ENCODE measurements at places on chromosomes 13 and 19. TPM values are rescaled to one million over a fixed set of nuclear protein-coding genes. Genes with fewer than 3 reads are reported as not detected.

- no peak for DNase-seq
Observed at GRCh38 chr13:28477709-28477973, 17.3 kb downstream of the FLT1 start.

- no peak for DNase-seq
Observed at GRCh38 chr19:51368366-51369282, at the start of gene CLDND2. Gene CLDND2 (minus strand): TSS chr19:51369003. CDS start chr19:51368577, 426 bp downstream.

Gene SLC17A7
- total RNA-seq = 0.46 TPM

Gene TMEM161A
- 26.1 TPM for total RNA-seq

DNA sequence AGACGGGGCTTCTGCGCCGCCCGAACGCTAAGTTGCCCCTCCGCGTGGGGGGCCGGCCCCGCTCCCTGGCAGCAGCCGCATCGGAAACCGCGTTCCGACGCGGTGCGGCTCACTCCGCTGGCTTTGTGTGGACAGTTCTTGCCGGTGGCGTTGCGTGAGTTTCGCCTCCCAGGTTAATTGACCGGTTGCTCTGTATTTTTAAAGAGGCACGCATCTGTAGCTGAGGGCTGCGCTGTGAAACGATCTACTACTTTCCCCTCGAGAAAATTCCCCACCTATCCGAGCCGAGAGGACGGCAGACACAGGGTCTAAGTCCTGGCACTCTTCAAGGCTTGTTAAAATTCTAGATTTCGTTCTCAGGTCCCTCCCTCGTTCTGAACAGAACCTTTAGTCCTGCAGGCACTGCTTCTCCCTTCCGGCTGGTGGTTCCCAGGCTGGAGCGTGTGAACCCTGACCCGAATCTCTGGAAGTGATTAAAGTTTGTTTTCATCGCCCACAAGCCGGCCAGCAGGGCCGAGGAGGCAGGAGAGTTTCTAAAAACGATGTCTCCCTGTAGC, 933 bp downstream of the ARHGEF7 start:
- DNase-seq = no peak

GRCh38 chr13:77637588-77637987, 59.9 kb upstream of the SLAIN1 start:
- no peak for DNase-seq

- DNase-seq = peak; percentile 79
Observed at GRCh38 chr13:50893211-50893852, 16.3 kb upstream of the RNASEH2B start.

Gene ZNF492
- not detected for total RNA-seq

Gene TEX101
- not detected for total RNA-seq

GRCh38 chr13:38519229-38519911, 167.5 kb upstream of the FREM2 start:
- no peak for DNase-seq

Gene CDC42EP5
- total RNA-seq = 9.5 TPM

DNA sequence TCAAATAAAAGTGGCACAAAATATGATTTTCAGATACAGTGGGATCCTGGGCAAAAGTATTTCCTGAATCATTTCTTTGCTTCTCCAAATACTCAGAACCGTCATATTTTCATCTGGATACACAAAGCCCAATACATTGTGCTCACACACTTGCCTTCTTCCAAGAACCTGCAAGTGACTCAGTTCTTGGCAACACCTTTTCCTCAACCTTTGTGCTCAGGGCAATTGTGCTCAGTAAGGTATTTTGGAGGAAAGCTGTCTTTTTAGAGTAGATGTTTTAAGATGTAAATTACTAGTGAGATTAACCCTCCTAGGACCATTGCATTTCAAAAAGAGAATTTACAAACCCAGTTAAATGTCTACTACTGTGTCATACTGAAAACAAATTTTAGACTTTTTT, 233.5 kb downstream of the EFNB2 start:
- no peak for DNase-seq

DNA sequence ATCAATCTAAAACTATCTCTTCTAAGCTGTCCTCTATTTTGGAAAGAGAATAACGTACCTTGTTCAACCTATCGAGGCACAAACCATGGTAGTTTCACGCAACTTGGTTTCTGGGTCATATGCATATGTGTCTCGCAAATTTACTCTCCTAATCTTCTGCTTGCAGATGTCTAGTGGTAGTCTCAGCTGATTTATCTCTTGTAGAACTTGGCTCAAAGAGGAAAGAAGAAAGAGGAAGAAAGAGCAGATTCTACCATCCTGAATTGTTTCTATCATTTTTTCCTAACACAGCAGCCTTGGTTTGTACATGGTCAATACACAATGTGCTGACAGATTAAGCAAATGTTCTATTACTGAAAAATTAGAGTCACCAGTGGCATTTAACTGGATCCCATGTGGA, 282.3 kb downstream of the SPRY2 start:
- no peak for DNase-seq

- DNase-seq = no peak
Observed at GRCh38 chr19:46755853-46756543, 9.7 kb upstream of the STRN4 start.

DNA sequence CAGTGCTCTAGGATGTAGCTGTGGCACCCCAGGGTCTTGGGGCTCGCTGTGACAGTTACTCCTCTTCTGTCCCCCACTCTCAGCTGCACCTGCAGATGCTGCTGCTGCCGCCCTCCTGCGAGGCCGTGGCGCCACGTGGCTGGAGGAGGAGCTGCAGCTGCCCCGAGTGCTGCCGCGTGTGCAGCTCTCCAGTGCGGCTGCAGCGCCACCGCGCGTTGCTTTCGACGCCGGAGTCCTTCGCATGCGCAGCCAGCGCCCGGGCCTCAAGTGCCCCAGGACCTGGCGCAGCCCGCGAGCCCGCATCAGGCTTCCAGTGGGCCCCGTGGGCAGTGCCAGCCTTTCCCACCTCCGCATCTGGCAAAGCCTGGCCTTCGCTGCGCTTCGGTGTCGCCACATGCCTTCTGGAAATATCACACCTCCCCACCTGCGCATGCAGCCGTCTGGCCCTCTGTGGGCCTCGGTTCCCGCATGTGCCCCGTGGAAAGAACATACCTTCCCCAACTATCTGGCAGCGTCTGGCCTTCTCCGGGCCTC, 692 bp upstream of the ZNF580 start:
- peak; percentile 78 for DNase-seq

- no peak for DNase-seq
Observed at GRCh38 chr19:54178581-54179261, 5.8 kb upstream of the TMC4 start.

DNA sequence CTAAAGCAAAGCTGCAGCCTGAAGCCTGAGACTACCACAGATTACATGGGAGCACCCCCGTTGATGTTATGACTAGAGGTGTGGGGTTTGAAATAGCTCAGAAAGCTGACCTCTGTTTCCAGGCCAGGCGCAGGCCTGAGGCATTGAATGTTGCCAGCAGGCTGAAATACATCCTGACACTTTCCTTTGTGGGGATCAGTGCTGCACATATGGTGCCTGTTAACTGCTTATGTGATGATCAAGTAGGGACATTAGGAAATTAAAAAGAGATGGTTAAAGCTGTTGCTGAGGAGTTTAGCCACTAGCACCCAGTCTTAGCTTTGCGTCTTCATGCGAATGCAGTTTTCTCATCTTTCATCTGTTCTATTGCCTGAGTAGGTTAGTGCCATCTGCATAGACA, 83.2 kb downstream of the CCNA1 start:
- DNase-seq = no peak

DNA sequence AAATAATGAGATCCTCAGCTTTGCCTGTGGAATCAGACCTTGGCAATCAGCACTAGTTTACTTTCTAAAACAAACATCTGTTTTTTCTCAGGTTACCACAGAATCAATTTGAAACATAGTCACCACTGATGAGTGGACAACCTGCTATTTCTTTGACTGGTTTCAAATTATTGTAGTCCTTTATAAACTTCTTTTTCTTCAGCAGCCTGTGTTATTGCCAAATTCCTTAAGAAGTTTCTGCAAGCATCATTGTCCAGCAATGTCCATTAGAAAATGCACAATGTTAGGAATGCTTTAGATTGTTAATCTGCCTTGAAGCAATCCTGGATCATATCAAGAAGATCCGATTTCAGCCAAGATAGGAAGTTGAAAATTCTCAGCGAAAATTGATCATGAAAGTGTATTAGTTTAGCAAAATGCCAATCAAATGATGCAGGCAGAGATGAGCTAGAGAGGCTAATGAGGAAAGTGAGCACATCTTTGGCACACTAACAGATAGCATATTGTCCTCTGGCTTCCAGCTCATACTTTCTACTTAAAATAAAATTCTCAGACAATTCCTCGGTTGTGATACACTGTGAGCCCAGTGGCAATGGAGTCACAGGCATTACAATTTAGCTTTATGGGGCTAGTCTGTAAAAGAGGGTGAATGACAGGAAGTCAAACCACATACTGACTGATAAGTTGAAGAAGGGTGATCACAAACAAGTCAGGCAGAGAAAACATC, 270.6 kb downstream of the SLITRK6 start:
- peak; percentile 2 for DNase-seq

DNA sequence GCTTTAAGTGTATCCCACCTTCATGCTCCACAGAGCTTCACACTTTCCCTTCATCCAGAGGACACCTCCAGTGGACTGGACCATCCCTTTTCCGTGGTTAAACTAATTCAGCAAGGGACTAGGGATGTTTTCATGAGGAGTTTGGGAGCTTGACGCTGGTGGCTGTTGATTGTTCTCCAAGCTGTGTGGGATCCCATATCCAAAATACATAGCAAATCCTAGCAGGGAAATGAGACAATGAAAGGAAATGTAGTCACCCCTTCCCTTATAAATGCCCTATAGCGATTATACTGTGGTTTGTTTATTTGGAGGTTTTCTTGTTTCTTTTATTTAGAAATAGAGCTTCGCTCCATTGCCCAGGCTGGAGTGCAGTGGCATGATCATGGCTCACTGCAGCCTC, 31.6 kb upstream of the DPRX start:
- DNase-seq = no peak

GRCh38 chr19:29704562-29705558, 10.2 kb downstream of the C19orf12 start:
- no peak for DNase-seq

Gene SH2D3A
- total RNA-seq = not detected

- peak; percentile 38 for DNase-seq
Observed at GRCh38 chr13:104837756-104838155, 1697.7 kb downstream of the EFNB2 start.

Gene ZNF649
- total RNA-seq = 8.7 TPM

GRCh38 chr13:25679159-25679558, 307.4 kb downstream of the ATP8A2 start:
- no peak for DNase-seq

Gene CRTC1
- total RNA-seq = 2.0 TPM

Gene PGLYRP2
- total RNA-seq = not detected

Gene CEACAM7
- total RNA-seq = not detected

Gene VWA8
- 8.4 TPM for total RNA-seq

DNA sequence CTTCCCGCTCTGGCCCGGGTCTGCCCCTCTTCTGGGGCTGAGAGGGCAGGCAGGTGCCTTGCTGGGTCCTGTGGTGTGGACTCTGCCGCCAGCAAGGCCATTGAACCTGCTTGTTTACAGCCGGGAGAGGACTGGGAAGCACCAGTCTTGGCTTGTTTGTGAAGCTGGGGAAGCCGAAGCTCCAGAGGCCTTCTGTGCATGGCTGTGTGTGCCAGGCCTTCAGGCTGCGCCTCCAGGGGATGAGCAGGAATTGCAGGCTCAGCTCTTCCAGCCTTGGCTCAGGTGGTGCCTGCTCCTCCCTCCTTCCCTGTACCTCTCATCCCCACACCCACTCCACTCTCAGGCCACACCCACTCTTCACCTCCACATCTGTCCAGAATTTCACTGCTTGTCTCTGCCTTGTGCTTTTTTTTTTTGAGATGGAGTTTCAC, 17.5 kb downstream of the NDUFB7 start:
- DNase-seq = no peak

DNA sequence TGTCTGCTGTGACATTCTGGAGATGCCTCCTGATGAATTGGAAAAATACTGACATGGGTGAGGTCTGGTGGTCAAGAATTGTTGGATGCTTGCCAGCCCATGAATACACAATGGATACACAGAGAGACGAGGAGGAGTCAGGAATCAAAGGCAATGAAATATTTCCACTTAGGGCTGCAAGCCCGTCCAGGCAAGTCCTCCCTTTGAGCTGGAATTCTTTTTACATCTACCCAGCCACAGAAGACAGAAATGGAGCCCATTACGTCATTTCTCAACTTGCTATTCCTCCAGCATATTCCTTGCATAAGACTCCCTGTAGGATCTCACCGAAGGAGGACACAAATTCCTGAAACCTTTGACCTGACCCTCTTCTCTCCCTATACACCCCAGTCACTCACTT, 15.7 kb upstream of the IGFL4 start:
- no peak for DNase-seq

DNA sequence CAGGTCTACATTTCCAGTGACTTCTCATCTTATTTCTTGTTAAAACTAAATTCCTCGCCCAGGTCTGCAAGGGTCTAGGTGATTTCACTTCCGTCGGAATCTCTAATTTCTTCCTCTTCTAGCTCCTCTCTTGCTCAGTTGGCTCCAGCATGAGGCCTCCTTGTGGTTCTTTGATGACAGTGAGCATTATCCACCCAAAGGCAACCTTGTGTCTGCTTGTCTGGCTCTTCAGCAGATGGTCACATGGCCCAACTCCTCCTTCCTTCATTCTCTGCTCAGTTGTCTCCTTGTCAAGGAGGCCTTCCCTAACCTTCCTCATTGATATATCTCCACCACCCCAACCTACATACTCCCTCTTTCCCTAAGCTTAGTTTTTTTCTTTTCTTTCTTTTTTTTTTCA, 1391.4 kb downstream of the EFNB2 start:
- DNase-seq = no peak

DNA sequence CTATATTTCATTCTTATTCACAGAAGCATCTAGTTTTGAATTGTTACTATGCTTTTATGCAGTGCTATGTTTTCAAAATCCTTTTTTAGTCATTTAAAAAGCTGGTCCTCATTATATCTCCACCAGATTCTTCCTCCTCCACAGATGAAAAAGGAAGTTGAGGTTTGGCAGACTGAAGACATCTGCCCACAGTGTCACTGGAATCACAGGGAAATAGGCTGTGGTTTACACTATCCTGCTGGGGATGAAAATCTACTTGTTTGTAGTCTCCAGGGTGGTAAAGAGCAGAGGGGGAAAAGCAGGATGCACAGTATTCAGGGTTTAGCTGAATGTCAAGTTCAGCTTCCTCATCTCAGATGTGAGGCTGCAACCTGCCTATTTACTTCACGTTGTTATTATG, 351.2 kb downstream of the DNAJC15 start:
- peak; percentile 50 for DNase-seq

DNA sequence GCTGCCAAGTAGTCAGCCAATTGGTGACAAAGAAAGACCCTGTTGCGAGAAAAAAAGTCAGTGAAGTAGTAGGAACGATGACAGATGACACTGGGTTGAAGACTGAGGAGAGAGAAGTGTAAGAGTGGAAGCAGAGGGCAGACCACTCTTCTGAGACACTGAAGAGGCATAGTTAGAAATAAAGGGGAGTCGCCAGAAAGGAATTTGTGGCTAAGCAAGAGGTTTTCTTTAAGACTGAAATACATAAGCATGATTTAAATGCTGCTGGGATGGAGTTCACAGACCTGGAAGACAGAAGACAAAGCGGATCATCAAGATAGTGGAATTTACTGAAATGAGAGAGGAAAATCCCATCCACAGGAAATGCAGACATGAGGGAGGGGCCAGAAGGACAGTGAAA, 56.2 kb upstream of the USPL1 start:
- no peak for DNase-seq

- DNase-seq = no peak
Observed at GRCh38 chr13:49457221-49457620, 13.1 kb downstream of the SETDB2 start.
